Esophagus squamous epithelium (tissue), 5 donors: ENCODE measurements at places on chromosomes 4 and X.

GRCh38 chr4:107857741-107858140, 33.0 kb downstream of the SGMS2 start:
- DNase-seq: no peak

DNA sequence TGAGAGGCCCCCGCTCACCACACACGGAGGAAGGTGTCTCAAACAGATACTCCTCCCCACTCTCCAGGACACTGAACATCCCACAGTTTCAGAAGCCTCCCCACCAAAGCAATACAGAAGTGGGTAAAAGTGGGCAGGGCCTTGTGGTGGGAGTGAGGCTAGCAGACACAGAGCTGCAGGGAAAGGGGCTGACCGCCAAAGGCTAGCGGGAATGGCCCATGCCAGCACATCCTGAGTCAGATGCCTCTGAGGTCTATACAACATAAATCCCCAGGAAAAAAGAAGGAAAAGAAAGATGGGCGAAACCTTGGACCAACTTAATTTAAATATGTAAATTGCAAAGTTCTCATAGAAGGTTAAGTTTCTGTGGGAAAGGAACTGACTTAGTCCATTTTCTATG, 21.9 kb upstream of the ARHGAP10 start:
- no peak for DNase-seq

- no peak for DNase-seq
Observed at GRCh38 chr4:180828455-180829018, 1414.7 kb upstream of the TENM3 start.

- no peak for DNase-seq
Observed at GRCh38 chr4:112765317-112765974, 128.5 kb downstream of the LARP7 start.

GRCh38 chr4:23866450-23867075, 23.3 kb downstream of the PPARGC1A start:
- DNase-seq: no peak
